ENCODE measurements at places on chromosomes 2 and 18. TPM values are rescaled to one million over a fixed set of nuclear protein-coding genes. Genes with fewer than 3 reads are reported as not detected.
A peak's percentile ranks its signal among the peaks of the same experiment; 100 is the strongest.

GRCh38 chr2:147628971-147629421 is 215.8 kb upstream of the ACVR2A start:
- no peak for DNase-seq

Gene G6PC2
- total RNA-seq: not detected

Gene SKOR2
- total RNA-seq: not detected

GRCh38 chr2:123717636-123718334 is 307.3 kb upstream of the CNTNAP5 start:
- no peak for DNase-seq

Gene LRP2
- not detected for total RNA-seq

Gene NEU4
- not detected for total RNA-seq

DNA sequence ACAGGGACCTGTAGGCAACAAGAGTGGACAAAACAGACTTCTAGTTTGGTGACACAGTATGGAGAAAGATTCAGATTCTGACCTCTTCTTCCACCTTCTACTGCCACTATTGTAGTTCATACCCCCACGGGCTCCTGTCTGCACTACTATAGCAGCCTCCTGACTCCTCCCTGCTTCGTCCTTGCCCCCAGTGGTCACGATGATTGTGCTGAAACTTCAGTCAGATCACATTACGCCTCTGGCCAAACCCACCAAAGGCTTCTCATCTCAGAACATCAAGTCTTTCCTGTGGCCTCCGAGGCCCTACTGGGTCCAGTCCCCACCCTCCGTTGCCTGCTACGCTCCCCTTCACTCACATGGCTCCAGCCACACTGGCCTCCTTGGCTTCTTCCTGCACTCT is 147.6 kb downstream of the CYP26B1 start:
- DNase-seq: peak; percentile 37

Gene RNASEH1
- 17.2 TPM for total RNA-seq

DNA sequence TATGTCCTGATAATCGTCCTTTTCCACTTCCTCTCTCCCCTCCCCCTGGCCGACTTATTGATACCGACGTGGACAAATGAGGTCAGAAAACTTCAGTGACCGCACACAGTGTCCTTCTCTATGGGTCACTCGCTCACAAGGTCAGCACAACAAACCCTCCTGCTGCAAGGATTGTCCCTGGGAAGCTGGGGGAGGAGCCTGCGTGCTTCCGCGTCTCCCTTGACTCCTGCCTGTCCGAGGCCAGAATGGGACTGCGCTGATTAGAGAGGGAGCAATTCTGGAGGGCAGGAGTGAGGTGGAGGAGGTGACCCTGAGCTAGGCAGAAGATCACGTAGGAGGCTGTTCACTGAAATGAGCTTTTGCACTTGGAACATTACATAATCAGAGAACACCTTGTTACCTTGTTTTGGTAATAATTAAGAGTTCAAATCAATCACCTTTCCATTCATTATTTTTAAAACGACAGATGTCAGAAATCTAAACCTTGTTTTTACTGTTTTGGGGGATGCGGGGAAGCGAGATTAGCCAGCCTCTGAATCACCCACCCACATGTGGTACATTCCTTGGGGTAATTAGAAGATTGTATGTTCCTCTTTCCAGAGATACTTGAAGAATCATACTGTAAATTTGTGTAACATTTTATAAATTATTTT is 70.6 kb downstream of the CTAGE1 start:
- peak; percentile 87 for DNase-seq

- DNase-seq: no peak
These were observed 1183.2 kb upstream of the ACVR2A start for GRCh38 chr2:146661473-146662096.

Gene HS6ST1
- 68.5 TPM for total RNA-seq

DNA sequence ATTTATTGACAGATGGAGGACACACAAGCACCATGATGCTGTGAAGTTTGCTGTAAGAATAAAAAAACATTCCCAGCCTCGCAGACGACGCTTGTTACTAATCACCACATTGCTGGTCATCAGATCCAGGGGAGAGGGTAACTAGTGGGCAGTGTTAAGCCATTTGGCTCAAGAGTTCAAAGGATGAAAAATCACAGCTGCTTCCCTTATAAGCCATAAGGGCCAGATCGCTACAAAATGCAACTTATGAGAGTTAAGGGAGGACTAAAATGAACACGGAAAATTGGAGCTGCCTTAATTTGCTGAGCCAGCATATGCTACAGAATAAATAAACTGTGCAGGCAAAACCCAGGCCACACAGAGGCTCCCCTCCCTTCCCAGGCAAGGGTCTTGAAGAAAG is 522.6 kb downstream of the TDRD15 start:
- no peak for DNase-seq

Gene SKA1
- total RNA-seq: 0.74 TPM

Gene CD8A
- total RNA-seq: 6.9 TPM

DNA sequence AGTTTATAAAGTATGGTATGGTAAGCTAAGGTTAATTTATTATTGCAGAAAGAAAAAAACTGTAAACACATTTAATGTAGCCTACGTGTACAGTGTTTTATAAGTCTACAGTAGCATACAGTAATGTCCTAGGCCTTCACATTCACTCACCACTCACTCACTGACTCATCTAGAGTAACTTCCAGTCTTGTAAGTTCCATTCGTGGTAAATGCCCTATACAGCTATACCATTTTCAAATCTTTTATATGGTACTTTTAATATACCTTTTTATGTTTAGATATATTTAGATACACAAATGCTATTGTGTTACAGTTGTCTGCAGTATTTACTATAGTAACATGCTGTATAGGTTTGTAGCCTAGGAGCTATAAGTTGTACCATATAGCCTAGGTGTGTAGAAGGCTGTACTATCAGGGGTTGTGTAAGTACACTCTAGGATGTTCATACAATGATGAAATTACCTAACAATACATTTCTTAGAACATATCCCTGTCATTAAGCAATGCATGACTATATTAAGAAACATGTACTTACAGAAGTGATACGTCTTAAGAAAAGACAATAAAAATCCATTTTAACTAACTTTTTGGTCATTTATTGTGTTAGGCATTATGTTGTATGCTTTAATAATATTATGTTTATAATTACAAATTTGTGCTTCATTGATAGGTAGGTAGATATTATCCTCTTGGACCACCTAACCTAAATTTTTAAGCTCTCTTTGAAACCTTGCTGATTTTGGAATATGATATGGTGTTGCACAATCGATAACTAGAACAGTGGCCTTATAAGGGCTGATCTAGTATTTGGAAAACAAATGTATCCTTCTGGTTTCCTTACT is 51.9 kb downstream of the VRK2 start:
- no peak for DNase-seq

DNA sequence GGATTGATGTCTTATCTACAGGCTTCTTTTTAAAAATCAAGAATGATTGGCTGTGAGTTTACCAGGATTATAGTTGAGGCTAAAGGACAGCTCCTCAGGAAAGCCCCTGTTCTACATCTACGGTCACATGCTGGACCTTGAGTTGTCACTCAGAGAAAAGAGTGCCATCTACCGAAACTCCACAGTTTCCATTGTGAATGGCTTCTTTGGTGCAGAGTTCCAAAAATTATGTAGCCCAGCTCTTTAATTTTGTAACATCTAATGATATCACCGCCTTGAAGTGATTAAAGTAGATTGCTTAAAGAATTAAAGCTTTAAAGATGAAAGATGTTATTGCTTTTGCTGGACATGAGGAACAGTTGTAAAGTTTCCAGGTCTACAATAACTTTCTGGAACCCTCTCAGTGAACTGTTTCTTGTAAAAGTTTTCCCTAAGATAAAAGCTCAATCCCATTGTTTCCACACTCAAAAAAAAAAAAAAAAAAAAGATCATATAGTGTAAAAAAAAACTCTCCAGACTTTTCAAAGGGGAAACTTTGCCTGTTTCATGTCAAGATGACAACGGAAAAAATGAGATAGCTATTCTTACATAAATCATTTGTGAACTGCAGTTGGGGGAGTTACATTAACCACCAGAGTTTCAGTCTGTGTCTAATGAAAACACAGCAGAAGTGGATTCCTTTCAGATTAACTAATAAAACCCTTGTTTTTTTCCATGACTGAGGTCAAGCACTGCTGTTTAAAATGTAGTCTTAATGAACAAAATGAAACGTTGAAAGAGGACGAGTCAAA is 4.3 kb downstream of the COL3A1 start:
- no peak for DNase-seq

DNA sequence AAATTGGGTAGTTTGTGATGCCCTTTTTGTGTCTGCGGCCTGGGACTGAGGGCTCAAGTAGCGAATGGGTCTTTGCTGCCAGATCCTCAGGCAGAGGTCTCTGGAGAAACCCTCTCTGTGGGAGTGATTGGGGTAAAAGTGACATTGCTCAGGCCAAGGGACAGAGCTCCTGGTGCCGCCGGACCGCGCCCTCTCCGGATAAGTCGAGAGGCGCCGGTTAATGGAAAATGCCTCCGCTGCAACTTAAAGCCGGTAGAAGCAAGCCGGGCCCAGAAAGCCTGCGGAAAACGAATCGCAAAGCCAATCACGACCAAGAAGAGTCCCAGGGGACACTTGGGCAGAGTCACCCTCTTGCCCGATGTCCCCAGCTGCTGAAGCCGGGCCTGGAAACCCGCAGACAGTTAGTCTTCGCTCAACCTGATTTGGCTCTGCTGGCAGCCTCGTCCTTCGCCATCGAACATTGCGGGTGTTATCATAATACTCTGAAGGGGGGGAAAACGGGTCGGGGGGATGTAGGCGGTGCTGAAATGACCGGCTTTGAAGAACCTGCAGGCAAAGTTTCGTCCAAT is 352 bp upstream of the HOXD12 start:
- DNase-seq: no peak

GRCh38 chr2:223003191-223003590 is 48.8 kb upstream of the KCNE4 start:
- no peak for DNase-seq

GRCh38 chr18:25061395-25061794 is 290.6 kb downstream of the ZNF521 start:
- DNase-seq: no peak

DNA sequence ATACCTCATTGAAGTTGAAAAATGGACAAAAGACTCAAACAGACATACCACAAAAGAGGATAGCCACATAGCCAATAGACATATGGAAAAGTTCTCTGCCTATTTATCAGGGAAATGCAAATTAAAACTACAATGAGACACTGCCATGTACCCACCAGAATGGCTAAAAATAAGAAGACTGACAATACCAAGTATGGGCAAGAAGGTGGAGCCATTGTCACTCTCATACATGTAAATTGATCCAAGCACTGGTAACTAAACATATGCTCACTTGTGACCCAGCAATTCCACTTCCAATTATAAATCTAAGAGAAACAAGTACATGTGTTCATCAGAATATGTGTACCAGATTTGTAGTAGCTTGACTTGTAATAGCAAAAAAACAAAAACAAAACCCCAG is 4.6 kb downstream of the LOXHD1 start:
- DNase-seq: no peak

GRCh38 chr2:160075171-160075570 is 12.8 kb upstream of the PLA2R1 start:
- no peak for DNase-seq

DNA sequence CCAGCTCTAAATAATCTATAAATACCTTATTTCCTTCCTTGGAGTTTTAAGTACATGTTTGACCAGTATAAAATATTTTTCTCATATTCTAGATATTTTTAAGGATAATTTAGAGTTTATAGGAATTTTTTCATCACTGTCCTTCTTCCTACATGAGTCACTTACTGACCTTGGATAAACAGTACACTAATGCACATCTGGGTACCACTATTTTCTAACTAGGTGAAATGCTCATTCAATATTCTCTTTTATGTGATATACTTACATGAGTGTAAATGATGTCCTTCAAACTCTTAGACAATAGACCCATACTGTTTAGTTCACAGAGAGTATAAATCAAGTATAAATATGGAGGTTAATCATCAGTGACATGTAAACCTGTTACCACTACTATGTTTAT is 1574.2 kb upstream of the ACVR2A start:
- DNase-seq: no peak

GRCh38 chr2:129301431-129301913 is 678.0 kb upstream of the RAB6C start:
- no peak for DNase-seq

- no peak for DNase-seq
These were observed 23.9 kb upstream of the BOD1L2 start for GRCh38 chr18:57122936-57123510.

- no peak for DNase-seq
These were observed 43.1 kb downstream of the KCTD18 start for GRCh38 chr2:200466425-200467418.

GRCh38 chr2:234949762-234950434 is 1.9 kb upstream of the SH3BP4 start:
- no peak for DNase-seq

GRCh38 chr2:137020452-137021196 is 255.3 kb downstream of the THSD7B start:
- no peak for DNase-seq

Gene MAB21L4
- total RNA-seq: 21.1 TPM

- peak; percentile 64 for DNase-seq
These were observed 211.6 kb downstream of the MGAT5 start for GRCh38 chr2:134465228-134466105.

Gene SP9
- total RNA-seq: not detected

DNA sequence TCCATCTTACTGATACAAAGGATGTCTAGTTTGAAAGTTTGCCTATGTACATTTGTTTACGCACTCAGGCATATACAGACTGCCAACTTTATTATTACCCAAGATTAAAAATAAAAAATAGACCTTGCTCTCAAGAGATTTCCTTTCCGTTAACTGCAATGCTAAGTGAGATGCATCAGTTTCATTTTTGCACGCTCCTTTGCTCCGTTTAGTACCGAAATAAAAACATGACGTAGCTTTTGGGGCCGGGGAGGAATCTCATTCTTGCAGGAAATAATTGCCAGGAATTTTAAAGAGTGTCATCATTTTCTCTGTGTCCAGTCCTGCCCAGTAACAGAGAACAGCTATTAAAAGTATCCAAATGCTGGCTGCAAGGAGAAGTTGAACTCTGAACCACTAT is 169.5 kb downstream of the SLC8A1 start:
- DNase-seq: no peak

GRCh38 chr2:102592601-102593000 is 26.8 kb upstream of the SLC9A2 start:
- no peak for DNase-seq

DNA sequence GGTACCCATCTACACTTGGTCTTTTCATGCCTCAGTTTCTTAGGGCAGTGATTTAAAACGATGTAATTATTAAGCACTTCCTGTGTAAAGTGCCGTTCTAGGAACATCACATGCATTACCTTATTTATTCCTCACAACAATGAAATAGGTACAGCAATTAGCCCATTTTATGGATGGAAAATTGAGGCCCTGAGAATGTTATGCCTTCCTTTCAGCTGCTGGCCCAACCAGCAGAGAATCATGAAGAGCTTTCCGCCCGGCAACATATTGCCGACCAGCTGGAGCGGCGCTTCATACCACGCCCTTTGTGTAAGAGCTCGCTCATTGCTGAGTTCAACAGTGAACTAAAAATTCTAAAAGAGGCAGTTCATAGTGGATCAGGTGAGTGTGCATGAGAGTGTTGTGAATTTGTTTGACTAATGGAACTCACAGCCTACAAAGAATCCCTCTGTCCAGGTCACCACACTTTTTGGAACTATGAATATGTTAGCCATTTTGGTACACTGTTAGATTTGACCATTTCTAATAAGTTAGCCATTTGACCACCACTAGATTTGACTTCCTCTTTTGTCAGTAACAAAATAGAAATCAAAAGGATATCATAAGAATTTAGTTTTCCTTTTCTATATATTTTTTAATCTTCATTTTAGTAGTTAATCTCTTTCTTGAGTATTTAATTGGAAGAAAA is 25.6 kb upstream of the RPE start:
- DNase-seq: no peak

GRCh38 chr2:28345619-28346018 is 47.0 kb upstream of the FOSL2 start:
- DNase-seq: no peak

Gene FKBP7
- 30.9 TPM for total RNA-seq

- DNase-seq: no peak
These were observed 46.7 kb downstream of the PUM2 start for GRCh38 chr2:20303966-20304365.
